Occipital lobe (tissue), 3 donors: ENCODE measurements at places on chromosomes 6 and 20. TPM values are rescaled to one million over a fixed set of nuclear protein-coding genes. Genes with fewer than 3 reads are reported as not detected.

The TUBB2A gene
- 1,207 TPM for total RNA-seq

The ID4 gene
- total RNA-seq = 132 TPM

The PLEKHG1 gene
- total RNA-seq = 7.3 TPM

- no peak for DNase-seq
These were observed 610.3 kb downstream of the RNF144B start for GRCh38 chr6:18997375-18997826.

DNA sequence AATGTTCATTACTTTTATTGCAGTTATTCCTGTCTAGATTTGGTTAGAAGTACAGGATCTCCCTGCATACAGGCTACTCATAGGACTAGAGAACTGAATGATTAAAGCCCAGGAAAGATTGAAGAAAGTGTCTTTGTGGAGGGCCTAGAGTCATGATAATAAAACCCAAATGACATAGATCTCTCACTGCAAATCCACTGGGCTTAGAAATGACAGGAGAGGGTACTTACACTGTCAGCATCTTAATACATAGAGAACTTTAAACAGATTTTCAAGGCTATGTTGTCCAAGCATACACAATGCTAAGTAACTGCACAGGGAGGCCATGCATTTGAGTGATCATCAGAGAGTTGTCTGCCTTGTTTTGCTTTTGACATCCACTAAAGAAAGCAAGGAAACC lies 383.8 kb upstream of the MAP3K7 start:
- DNase-seq = no peak
